ENCODE measurements at places on chromosomes 11 and 22. TPM values are rescaled to one million over a fixed set of nuclear protein-coding genes. Genes with fewer than 3 reads are reported as not detected.

DNA sequence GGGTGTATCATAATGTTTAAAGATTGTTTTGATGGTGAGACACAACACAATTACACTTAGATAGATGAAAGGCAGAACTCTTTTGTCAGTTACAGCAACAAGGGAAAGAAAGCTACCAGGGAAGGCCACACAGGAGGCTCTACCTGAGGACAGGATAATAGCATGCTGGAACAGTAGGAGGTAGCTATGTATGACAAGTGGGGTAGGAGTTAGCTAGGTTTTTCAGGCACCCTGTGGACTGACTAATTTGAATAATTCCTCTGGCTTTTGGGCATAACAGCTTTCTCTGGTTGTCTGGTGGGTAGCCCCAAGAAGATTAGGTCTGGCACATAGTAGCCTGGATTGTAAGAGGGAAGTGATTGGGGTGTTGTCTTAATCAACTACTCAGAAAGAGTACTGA, 475.4 kb upstream of the CHORDC1 start:
- no peak for DNase-seq

DNA sequence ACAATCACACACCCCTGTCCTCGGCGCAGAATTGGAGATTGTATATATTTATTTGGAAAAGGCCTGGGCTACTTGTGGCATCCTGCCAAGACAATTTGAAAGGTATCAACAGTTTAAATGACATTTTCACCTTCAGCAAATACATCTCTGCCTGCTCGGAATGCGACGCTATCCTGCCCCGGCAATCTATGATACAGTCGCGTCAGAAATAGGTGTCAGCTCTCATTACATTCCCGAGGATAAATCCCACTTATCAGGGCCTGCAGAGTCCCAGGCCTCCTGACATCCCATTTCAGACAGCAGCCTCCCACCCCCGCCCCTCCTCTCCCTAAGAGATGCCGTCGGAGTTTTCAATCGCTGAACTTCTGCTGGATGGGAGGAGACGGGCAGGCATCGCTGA, 114.7 kb downstream of the BRD1 start:
- DNase-seq, result no peak

- no peak for DNase-seq
Observed at GRCh38 chr11:30485756-30486155, 100.4 kb downstream of the MPPED2 start.

DNA sequence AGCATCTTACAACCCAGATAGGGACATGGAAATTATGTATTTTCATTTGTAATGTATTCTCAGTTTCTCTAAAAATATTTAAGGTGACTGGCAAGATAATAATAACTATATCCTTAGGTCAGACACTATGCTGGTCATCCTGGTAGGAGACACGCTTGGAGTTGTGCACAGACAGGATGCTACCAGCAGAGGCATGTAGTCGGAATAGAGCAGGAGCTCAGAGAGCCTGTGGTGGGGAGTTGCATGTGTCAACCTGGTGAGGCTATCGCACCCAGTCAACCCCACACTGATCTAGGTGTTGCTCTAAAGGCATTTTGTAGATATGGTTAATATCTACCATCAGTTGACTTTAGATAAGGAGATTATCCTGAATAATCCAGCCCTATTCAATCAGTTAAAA, 318.5 kb downstream of the MIAT start:
- DNase-seq, result no peak

DNA sequence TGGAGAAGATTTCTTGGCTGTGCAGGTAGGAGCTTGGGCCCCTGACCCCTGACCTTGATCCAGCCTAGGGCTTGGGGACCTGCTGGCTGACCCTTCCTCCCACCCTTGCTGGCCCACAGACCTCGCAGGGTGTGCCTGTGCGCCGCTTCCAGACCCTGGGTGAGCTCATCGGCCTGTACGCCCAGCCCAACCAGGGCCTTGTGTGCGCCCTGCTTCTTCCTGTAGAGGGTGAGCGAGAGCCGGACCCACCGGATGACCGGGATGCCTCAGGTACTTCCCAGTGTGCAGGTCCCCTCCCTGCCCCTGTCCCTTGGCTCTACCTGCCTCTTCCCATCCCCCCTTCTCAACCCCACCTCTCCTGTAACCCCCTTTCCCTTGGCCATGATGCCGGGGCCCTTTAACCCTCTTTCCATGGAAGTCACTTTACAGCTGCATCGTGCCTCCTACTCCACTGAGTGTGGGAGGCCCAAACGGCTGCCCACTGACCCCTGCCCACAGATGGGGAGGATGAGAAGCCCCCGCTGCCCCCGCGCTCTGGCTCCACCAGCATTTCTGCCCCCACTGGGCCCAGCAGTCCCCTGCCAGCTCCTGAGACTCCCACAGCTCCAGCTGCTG, 3.8 kb downstream of the INPPL1 start:
- no peak for DNase-seq

DNA sequence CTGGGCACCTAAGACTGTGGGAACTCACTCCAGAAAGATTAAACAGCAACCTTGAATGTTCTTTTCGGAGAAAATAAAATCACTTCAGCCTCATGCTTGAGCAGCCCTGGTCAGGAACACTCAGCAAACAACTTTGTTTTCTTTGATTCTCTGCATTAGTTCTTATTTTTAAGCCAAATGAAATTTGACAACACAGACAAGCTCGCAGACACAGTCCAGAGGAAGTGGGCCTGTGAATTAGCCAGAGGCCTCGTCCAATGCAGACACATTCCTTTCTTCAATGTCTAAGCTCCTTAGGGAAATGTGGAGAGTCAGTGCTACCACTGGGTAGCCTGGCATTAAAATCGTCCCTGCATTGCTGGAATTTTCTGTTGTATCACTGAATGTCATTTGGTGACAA, 62.9 kb upstream of the CSNK2A3 start:
- no peak for DNase-seq

GRCh38 chr11:21768388-21768787, 424.5 kb upstream of the ANO5 start:
- DNase-seq, result no peak

GRCh38 chr11:34648036-34648435, 27.1 kb downstream of the EHF start:
- DNase-seq, result no peak

GRCh38 chr11:118358071-118358470, 1.3 kb upstream of the UBE4A start:
- no peak for DNase-seq

DNA sequence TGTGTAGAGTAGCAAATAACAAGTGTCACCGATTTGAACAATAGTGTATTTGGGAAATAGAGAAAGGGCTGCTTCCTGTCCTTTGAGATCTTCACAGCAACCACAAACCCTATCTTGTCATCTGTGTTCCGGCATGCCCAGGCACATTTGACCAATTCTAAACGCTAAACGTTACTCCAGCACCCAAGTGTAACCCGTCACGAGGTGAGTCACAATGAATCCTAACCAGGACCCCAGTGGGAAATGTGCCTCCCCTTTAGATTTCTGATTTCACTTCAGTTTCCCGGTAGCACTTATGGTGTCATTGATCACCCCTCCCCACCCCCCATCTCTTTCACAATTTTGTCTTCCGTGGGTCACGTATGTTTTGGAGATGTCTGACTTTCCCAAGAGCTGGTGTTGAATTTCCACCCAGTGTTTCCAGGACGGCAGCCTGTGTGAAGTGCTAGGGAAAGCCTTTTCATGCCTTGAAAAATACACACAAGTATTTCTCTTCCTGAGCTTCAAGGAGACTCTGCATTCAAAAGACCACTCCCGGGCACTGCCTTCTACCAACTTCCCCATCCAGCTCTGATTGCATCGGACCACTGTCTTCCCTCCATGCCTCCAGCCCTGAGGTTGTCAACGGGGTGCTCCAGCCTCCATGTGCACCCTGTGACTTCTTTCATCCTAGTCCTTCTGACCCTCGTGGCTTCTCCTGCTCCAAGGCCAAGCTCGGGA, 10.5 kb upstream of the C11orf24 start:
- DNase-seq, result no peak

DNA sequence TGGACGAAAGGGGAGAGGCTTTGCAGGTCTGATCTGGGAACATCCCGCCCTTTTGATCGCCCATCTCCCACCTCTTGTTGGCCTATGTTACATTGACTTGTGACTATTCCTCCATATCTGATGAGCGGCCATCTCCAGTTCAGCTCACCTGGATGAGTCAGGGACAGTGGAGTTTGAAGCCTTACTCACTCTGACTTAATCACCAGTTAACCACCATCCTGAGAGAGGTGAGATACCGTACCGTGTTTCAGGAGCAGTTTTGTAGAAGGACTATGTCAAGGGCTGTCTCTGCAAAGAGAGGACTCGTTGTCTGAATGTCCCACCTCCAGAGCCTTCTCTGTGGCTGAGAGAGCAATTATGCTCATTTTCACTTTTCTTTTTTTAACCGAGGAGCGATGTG, 771.7 kb downstream of the NTM start:
- no peak for DNase-seq

DNA sequence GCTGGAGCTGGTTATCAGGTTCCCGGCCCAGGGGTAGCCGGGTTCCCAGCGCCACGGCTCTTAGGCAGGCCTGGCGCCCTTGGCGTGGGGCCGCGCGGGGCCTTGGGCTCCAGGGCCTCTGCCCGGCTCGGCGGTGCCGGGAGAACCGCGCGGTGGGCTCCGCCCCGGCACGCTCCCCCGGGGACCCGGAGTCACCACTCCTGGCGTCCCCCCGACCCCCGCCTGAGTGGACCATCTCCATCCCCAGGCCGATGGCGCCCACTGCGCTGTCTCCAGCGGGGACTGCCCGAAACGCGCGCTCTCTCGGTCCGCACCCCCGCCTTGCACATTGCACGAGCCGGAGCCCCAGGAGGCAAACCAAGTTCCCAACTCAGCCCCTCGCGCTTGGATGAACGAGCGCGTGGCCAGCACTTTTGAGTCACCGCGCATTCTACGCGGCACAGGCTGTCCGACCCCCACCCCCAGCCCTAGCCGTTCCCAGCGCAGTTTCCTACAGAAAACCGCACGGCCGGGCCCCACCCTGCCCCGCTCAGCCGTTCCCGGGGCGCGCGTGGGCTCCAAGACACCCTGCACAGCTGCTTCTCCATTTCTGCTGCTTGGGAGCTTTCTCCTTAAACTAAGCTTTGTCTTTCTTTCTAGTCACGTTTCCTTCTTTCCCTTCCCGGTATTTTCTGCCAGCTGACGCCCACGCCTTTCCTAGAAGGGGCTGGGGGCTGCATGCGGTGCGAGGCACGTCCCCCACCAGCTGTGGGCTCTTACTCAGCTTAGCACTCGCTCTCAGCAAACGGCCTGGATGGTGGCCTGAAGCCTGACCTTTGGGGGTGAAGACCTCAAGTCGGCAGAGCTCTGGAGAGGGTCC, 650 bp upstream of the CHID1 start:
- no peak for DNase-seq

DNA sequence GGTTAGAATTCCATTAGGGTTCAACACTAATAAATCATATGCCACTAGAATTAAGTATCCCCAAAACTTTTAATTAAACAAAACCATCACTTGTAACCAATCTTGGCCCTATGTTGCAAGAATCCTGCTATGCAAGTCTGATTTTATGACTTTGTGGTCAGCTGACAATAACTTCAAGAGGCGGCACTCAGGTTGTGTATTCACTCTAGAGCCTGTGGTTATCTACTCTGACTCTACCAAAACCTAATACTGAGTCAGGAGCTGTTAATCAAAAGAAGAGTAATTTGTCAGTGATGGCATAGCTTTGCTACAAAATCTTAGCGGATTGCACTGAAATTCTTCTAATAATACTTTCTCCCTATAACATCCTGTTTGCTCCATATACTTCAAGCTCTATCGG, 253.7 kb downstream of the AASDHPPT start:
- DNase-seq, result no peak

The ASRGL1 gene
- 10.2 TPM for total RNA-seq

DNA sequence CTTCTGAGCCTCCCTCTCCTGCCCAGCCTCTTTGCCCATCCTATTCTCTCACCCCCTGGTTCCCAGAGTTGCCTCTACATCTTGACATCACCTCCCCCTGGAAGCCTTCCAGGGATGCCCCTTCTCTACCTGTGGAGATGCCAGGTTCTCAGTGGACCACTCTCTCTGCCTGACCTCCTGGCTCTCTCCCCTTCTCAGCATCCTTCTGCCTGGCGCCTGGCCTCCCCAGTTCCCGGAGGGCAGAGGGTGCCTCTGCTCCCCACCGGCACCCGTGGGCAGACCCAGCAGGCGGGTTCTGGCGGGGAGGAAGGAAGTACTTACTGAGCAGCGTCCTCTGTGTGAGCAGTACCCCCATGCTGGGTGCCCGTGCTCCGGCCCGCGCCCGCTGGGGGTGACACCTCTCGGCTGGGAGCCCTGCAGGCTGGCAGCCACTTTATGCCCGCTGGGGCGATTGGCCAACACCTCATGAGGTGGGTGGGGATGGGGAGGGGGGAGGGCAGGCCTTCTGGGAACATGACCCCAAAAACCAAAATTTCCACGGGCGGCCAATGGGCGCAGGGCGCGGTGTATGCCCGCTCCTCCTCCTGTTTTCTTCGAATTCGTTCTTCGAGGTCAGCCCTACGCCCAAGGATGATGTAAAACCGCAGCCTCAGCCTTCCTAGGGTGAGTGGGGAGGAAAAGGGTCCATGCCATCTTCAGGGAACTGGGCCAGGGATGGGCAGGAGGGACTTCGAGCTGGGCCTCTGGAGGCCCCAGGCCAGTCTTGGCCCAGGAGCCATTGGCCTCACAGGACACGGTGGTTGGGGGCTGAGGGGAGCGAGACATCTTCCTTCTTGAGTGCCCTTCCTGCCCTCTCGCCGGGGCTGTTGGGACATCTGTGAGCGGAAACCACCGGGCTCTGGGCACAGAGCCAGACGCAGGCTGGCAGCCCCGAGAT, at the start of gene OSM:
TSS of gene OSM (minus strand) at position 407 of the 937 bp plus-strand sequence. CDS start at position 355, 52 bp downstream.
- DNase-seq, result peak; percentile 68

DNA sequence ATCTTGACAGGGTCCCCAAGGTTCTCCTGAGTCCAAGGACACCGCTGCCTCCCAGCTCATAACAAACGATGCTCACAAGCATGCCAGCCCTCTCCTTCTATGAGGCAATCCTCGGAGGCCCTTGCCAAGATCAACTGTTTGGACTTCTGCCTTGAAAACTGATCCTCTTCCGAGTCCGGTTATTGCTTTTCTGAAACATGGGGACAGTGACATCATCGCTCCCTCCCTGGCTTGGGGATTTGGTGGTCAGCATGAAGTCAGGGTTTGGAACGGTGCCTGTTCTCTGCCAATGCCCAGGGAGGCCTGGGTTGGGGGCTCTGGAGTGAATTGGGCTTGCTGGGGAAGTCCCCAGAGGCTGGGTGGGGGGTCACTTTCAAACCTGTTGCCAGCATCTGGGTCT, 149.3 kb downstream of the FBXO7 start:
- no peak for DNase-seq

DNA sequence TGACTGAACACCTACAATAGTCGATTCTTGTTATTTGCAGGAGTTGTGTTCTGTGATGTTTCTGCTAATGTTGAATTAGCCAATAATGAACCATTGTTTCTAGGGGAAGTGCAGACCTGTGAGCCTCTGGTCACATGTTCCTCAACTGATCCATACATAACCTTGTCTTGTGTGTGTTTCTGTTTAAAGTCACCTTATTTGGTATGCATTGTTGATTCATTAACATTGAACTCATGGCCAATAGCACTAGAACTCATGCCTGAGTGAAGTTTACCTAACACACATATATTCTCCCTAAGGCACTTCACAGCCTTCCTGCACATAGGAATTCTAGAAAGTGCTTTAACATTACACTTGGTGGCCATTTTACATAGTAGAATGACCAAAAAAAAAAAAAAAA, 271.8 kb upstream of the PLET1 start:
- DNase-seq, result no peak

GRCh38 chr22:16957781-16958180, 50.2 kb downstream of the GAB4 start:
- no peak for DNase-seq

GRCh38 chr11:116412118-116412889, 360.5 kb downstream of the BUD13 start:
- no peak for DNase-seq

- DNase-seq, result no peak
Observed at GRCh38 chr22:30822216-30823014, 127.7 kb downstream of the OSBP2 start.

GRCh38 chr11:120179057-120179672, 31.7 kb upstream of the OAF start:
- no peak for DNase-seq
